ENCODE measurements at places on chromosomes 12 and 14.

DNA sequence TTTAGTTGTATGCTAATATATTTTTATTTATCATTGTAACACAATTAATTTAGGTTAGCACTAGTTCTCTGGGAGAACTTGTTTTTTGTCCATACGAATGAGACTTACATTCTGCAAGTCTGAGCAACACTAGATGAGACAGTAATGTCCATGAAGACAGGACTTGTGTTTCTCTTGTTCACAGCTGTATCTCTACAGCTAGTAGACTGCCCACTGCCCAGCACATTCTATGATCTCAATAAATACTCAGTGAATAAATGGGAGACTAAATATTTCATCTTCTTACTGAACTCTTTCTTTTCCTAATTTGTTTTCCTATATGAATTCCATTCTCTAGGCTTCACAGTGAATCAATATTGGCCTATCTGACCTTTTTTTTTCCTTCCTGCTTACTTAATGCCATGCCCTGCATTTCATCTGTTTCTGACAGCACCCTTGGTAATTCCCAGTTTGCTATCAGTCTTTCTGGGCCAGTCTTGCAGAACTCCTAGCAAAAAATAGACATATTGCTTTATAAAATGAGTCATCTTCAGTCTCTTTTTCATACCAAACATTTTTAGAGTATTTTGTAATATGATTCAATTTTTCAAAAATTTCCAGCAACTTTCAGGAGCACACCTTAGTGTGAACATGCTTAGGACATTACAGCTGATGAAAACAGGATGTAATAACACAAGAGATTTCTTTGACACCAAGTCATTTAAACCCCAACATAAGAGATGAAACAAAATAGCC, 185.5 kb upstream of the ATP2B1 start:
- DNase-seq: no peak

DNA sequence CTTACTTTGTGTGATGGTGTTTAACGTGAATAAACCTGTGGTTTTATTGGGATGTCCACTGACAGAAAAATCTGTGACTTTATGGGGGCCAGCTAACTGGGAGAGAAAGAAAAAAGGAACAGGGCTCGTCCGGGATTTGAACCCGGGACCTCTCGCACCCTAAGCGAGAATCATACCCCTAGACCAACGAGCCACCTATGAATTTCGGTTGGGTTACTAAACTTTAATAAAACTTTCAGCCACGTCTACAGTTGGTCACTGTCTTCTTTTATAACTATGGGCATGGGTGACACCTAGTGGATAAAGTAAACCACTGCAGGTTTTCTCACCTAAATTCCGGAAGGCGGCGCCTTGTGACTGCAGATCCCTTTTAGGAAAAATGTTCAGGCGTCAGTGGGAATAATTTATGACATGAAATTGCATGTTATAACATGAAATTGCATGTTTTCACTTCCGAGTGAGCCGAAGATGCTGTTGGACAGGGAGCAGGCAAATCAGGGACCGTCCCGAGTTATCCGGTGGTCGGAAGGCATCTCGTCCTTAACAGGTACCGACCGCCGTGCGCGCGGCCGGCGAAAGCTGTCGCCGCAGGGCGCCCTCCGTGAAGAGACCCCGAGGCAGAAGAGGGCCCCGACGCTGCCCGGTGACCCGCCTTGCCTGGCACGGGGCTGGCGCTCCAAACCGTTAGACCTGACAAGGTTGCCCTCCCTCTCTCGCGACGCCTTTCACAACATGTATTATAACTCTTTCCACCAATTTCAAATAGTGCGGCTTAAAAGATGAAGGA, 18.2 kb upstream of the RNASE12 start:
- DNase-seq: peak; percentile 79

DNA sequence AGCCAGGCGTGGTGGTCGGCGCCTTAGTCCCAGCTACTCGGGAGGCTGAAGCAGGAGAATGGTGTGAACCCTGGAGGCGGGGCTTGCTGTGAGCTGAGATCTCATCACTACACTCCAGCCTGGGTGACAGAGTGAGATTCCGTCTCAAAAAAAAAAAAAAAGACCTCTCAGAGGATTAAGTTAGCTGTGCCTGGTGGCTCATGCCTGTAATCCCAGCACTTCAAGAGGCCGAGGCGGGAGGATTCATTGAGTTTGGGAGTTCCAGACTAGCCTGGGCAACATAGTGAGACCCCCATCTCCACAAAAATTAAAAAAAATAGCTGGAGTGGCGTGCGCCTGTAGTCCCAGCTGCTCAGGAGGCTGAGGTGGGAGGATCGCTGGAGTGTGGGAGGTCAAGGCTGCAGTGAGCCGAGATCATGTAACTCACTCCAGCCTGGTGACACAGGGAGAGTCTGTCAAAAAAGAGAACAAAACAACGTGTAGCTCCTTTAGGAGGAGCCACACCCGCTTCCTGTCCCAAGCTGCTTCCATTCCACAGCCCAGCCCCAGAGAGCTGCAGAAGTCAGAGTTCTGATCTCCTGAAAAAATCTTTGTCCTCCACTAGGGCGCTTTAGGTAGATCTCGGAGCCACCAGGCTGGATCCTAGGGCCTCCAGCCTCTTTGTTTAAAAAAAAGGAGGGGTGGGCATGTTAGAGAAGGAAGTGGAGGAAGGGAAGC, 11.5 kb upstream of the ULK1 start:
- DNase-seq: no peak

DNA sequence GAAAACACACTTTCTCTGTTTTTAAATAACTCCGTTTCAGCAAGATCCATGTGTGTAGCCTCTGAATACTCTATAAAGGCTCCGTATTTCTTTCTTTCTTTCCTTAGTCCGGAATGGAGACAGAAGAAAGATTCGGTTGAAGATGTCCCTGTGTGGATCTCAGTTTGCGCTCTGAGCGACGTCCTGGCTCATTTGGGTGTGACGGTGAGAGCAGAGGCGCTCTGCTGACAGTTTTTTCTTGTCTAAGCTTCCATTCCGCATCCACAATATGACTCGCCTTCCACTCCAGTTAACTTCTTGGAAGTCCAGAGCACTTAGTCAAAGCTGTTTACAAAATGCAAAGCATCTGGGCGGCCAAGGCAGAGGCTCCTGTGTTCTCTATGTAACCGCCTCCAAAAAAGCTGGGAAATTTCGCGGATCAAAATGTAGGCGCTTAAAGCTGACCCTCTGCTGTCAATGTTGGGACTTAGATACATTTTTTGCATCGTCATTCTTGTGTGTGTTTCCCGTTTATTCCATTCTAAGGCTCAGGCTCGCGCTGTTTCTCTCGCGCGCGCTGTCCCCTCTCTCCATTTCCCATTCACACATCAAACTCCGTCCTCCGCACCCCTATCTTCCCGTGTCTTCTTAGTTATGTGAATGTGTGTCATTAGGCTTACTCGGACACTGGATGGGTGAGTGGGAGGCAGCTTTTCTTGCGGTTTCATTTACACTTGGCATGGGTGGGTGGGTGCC, 880 bp upstream of the FLRT2 start:
- no peak for DNase-seq

- DNase-seq: no peak
Measured at GRCh38 chr12:132582582-132583410, 27.6 kb downstream of the LRCOL1 start.

DNA sequence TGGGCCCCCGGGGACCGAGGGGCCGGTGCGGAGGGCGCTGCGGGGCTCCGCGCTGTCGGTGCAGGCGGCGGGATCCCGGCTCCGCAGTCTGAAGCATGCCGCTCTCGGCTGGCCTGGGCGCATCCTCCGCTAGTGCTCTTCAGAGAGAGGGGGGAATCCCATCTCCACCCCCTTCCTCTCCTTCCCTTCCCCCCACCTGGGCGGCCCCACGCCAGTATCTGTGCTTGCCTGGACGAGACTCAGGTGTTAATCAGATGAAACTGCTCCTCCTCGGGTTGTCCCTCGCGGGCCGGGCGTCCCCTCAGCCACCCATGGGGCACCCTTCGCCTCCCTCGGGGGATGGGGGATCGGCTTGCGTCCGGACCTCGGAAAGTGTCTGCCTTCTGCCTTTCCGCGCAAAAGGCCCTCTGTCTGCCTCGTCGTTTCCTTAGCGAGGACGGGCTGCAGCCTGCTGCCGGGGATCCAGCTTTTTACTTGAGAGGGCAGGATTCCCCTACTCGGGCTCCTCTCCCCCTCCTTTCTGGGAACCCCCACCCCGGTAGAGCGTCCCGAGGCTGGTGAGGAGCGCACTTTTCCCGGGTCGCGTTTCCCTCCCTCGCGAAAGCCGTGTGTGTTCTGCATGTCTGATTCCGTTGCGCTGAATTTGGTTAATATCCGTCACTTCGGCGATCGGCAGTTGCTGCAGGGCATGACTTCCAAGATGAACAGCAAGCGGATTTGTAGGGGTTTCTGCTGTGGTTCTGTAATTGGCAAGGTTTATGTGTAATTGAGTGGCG, 1.1 kb downstream of the GPHN start:
- DNase-seq: peak; percentile 64

GRCh38 chr12:14729586-14729985, 33.2 kb upstream of the GUCY2C start:
- no peak for DNase-seq

- no peak for DNase-seq
Measured at GRCh38 chr14:76698191-76698590, 63.1 kb upstream of the VASH1 start.

GRCh38 chr12:95582230-95583058, 31.2 kb upstream of the USP44 start:
- DNase-seq: peak; percentile 22

GRCh38 chr14:52351233-52352060, 37.3 kb downstream of the PTGER2 start:
- DNase-seq: no peak

DNA sequence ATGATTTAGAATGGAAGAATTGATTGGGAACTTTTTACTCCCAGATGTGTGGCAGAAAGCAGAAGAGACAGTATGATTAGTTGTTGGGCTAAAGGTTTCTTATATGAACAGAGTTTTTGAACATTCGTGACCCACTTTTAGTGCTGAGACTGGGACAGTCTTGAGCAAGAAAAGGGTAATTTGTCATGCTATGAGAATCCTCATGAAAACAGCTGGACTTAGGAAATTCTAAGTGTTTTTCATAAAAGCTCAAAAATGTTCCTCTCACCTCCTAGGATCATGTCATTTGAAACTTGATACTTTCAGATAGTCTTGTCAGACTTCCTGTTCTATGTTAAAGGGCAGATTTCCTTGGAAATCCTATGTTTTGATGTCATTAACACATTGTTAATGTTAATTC, 86.1 kb downstream of the MGAT4C start:
- no peak for DNase-seq

DNA sequence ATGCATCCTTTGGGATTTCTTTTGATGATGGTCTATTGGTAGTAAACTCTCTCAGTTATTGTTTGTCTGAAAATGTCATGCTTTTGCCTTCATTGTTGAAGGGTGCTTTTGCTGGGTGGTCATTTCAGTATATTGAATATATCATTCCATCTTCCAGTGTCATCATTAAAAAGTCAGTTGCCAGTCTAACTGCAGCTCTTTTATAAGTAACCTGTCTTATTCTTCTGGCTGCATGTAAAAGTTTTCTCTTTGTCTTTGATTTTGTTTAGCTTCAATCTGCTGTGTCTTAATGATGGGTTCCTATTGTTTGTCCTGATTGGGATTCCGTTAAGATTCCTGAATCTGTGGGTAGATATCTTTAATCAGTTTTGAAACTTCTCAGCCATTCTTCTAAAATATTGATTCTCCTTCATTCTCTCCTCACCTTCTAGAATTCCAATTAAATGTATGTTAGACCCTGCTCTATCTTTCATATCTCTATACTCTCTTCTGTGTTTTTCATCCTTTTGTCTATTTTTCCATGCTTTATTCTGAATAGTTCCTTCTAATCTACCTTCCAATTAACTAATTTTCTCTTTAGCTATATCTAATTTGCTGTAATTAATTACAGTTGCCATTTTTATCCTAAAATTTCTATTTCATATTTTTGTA, 6.4 kb downstream of the OAS1 start:
- no peak for DNase-seq

DNA sequence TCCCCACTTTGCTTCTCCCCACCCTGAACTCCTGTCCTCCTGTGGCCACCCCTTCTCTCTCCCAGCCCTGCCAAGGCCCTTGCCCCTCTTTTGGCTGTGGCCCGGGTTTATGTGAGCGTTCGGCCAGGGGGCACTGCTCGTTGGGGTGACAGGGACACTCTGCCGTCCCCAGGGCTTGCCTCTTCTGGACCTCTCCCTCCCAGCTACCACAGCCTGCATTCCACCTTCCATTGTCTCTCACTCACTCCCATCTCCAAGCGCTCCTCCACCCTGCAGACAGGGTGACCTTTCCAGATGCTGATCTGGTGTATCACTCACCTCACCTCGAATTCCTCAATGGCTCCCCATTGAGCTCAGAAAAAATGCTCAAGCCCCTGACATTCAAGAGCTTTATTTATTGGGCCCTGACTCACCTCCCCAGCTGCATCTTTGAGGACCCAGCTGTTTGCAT, 1.4 kb downstream of the SERPINA9 start:
- no peak for DNase-seq

- DNase-seq: no peak
Measured at GRCh38 chr14:79585845-79586244, 625.5 kb downstream of the DIO2 start.

- DNase-seq: no peak
Measured at GRCh38 chr12:106303202-106303820, 778 bp downstream of the TCP11L2 start.

DNA sequence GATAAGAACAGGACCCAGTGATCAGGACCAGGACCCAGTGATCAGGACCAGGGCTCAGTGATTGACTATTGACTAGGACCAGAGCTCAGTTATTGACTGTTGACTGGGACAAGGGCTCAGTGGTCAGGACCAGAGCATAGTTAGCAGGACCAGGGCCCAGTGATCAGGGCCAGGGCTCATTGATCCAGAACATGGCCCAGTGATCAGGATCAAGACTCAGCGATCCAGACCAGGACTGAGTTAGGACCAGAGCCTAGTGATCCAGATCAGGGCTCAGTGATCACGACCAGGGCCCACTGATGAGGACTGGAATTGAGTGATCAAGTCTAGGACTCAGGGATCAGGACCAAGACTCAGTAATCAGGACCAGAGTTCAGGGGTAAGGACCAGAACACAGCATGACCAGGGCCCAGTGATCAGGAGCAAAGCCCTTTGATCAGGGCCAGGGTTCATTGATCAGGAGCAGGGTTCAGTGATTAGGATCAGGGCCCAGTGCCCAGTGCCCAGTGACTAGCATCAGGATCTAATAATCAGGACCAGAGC, 176.0 kb downstream of the TMEM121 start:
- no peak for DNase-seq

DNA sequence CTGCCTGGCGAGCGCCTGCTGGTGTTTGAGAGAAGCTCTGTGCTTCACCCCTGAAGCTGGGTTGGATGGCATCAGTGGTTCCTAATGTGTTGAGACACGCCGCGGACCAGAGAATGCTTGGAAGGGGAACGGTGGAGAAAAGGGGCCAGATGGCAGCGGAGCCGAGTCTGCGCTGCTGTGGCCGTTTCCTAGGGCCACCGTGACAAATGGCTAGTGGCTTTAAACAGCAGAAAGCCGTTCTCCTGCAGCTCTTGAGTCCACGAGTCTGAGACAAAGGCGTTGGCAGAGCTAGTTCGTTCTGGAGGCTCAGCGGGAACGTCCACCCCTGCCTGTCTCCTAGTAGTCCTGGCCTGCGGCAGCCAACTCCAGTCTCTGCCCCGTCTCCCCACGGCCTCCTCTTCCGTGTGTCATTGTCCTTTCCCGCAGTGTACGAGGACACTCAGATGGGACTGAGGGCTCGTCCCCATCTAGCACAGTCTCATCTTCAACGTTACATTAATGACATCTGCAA, 103.6 kb downstream of the ADGRD1 start:
- DNase-seq: no peak

Data from NCI-H1092 (cell line).